ENCODE measurements at places on chromosomes 7 and 10.
A peak's percentile ranks its signal among the peaks of the same experiment; 100 is the strongest.

GRCh38 chr7:67890316-67890715 lies 893.7 kb downstream of the TYW1 start:
- DNase-seq, result no peak

GRCh38 chr7:107996072-107996882 lies 6.7 kb downstream of the LAMB1 start:
- peak; percentile 50 for DNase-seq

- DNase-seq, result no peak
Observed at GRCh38 chr7:135454060-135454459, 55.8 kb downstream of the CNOT4 start.

- DNase-seq, result no peak
Observed at GRCh38 chr7:138720286-138720685, 19.1 kb upstream of the SVOPL start.

DNA sequence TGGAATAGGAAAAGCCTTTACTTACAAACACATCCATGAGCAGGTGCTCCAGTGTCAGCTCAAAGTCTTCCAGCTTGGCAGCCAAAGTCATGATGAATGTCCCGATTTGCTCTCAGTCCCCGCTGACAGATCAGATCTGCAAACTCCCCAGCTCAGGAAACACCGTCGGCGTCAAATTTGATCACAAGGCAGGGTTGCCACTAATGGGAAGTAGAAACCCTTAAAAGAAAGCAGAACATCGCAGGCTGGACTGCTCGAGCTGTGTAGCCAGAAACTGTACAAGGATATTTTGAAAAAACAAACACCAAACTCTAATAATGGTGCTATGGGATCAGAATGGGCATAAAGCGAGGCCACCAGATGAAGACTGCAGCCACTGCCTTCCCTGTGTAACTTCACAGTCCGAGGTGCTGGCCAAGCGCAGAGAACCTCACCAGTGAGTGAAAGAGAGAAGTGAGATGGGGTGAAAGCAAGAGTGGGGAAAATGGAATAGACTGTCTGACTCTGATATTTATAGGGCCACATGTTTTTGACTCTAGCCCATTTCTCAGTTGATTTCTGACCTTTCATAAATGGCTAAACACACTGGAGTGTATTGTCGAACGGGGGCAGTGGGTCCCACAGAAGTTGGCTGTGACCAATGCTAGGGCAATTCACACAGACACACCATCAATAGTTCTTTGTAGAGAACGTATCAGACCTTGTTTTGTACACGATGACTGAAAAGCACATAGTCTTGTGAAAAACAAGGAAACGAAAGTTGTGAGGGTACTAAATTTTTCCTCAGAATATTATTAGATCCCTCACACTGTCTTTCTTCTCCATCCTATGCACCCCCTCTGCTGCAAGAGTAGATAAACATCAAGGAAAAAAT lies 306.2 kb downstream of the FRMD4A start:
- no peak for DNase-seq

GRCh38 chr10:113982769-113983168 lies 60.9 kb upstream of the ADRB1 start:
- DNase-seq, result no peak

GRCh38 chr7:21922605-21923004 lies 23.1 kb downstream of the CDCA7L start:
- DNase-seq, result no peak

DNA sequence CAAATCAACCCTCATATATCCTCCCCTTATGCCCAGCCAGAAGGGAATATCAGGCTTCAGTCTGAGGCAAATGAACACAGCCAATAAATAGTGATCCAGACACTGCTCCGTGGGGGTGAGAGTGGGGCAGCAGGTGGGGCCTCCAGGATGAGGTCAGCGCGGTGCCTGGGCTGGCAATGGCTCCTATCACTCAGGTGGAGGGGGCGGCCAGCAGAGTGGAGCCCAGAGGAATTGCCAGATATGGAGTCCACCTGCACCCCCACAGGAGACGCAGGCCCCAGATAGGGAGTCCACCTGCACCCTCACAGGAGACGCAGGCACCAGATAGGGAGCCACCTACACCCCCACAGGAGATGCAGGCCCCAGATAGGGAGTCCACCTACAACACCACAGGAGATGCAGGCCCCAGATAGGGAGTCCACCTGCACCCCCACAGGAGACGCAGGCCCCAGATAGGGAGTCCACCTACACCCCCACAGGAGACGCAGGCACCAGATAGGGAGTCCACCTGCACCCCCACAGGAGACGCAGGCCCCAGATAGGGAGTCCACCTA lies 78.0 kb upstream of the PPP2R2D start:
- no peak for DNase-seq
